Activated T-cell treated with anti-CD3 and anti-CD28 coated beads, Interleukin-2, amount 50 U/mL, for 48 hours (primary cell): ENCODE measurements at places on chromosomes 12 and 14.

- DNase-seq: no peak
Measured at GRCh38 chr12:79082595-79082994, 218.0 kb downstream of the SYT1 start.

- DNase-seq: no peak
Measured at GRCh38 chr14:43336351-43336750, 1170.7 kb downstream of the FSCB start.

- DNase-seq: no peak
Measured at GRCh38 chr12:67813456-67813904, 164.9 kb downstream of the DYRK2 start.

GRCh38 chr12:1930803-1931597 is 12.5 kb upstream of the CACNA2D4 start:
- no peak for DNase-seq

- DNase-seq: no peak
Measured at GRCh38 chr12:4154672-4155225, 118.8 kb upstream of the CCND2 start.

DNA sequence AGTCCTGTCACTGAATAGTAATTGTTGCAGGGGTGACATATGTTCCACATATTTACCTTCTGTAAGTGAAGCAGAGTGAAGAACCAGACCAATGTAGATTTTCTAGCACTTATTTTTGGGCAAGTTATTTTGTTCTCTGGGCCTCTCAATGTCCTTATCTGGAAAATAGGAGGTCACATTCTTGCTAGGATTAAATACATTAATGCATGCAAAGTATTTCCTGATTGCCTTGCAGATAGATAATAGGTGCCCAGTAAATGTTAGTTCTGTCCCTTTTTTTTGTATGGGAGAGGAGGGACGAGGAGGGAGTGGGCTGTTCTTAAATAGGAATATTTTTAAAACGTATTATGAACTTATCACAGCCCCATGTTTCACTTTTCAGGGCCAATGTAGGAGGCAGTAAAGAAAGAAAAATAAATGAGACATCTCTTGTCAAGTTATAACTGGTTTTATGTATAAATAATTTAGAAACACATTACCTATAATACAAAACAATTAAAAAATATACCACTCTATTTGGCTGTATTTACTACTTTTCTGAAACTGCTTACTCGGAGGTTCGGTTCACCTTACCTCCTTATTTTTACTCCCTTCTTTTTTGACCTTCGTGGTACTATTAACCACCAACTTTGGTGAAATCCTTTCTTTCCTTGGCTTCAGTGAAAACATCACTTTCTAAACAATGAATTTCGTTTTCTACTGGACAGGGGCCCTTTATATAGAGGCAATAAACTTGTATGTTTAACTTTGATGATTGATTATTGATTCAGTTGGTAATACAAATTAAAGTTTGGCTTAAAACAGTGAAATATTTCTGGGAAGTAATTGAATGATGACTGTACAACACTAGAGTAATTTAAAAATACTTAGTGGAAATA is 41.9 kb downstream of the DIP2B start:
- no peak for DNase-seq
